ENCODE measurements at places on chromosomes 3 and 15.

DNA sequence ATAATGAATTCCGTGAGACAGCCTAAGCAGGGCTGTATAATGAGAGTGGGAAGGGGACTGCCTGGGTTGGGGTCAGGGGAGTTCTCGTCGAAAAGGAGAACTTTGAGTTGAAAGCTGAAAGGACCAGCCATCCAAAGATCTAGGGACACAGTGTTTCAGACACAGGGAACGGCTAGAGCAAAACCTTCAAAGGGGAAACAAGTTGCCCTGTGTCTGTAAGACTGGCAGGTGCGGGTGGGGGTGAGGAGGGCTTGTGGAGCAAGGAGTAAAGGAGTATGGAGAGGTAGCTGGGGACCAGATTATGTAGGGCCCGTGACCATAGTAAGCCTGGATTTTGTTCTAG, 1.3 kb upstream of the SRP14 start:
- no peak for DNase-seq

- DNase-seq, result no peak
Observed at GRCh38 chr15:47407692-47408091, 309.6 kb upstream of the SEMA6D start.

DNA sequence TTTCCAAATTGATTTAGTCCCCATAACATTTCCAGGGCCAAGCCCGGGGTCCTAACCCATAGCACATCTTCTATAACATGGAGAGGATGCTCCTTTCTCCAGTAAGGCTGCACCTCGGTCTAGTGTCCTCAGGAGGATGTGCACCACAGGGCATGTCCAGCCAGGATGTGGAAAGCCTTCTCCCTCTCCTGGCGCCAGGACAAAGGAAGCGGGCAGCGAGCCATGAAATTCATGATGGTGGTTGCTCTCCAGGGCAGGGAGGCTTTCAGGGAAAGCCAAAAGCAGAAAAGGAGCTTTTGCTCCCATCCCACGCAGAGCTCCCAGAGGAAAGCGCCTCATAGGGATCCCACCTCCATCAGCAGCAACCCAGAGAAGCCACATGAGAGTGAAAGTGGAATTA, 220.0 kb downstream of the ADAMTSL3 start:
- DNase-seq, result no peak

DNA sequence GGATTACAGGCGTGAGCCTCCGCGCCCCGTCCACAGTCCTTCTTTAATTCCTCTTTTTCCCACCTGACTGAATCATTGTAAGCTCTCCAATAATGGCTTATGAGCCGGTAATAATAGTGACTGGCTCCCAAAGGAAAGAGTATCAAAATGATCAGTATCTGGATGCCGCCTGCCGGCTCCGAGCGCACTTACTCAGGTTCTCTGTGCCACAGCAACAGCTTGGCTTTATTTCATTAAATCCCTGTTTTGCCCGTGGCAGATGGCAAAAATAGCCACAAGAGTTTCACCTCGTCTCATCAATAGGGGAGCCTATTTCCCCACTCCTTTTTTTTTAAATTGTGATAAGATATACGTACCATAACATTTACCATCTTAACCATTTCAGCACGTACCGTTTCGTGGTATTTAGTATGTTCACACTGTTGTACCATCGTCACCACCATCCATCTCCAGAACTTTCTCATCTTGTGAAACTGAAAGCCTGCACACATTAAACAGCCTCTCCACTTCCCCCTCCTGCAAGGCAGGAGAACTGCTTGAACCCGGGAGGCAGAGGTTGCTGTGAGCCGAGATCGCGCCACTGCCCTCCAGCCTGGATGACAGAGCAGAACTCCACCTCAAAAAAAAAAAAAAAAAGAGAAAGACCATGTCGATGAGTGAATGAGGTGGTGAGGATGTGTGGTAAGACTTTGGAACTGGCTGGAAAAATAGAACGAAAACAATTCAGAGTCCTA, 80.7 kb upstream of the DLG1 start:
- DNase-seq, result peak; percentile 73

DNA sequence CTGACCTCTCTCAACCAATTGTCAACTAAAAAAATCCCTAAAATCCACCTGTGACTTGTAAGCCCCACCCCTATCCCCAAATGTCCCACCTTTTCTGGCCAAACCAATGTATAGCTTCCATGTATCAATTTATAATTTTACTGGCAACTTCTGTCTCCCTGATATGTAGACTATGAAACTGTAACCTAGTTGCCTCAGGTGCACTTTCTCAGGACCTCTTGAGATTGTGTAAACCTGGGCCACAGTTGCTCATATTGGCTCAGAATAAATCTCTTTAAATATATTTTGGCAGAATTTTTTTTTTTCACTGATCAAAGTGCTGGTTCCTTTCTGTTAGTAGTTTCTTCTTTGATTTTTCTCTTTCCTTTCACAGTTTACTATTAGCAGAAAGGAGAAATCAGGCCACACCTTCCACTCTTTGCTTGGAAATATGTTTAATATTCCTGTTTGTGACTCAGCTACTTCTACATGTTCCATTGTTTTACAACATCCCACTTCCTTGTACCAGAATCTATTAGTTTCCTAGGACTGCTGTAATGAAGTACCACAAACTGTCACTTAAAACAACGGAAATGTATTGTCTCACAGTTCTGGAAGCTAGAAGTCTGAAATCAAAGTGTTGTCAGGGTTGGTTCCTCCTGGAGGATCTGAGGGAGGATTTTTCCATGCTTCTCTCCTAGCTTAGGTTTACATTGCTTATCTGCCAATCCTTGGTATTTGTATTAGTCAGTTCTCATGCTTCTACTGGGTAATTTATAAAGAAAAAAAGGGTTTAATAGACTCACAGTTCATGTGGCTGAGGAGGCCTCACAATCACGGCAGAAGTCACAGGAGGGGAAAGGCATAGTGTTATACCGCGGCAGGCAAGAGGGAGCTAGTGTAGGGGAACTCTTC, 801.2 kb upstream of the ARPP21 start:
- no peak for DNase-seq

GRCh38 chr15:100889385-100890050, 9.9 kb downstream of the ALDH1A3 start:
- DNase-seq, result peak; percentile 86

DNA sequence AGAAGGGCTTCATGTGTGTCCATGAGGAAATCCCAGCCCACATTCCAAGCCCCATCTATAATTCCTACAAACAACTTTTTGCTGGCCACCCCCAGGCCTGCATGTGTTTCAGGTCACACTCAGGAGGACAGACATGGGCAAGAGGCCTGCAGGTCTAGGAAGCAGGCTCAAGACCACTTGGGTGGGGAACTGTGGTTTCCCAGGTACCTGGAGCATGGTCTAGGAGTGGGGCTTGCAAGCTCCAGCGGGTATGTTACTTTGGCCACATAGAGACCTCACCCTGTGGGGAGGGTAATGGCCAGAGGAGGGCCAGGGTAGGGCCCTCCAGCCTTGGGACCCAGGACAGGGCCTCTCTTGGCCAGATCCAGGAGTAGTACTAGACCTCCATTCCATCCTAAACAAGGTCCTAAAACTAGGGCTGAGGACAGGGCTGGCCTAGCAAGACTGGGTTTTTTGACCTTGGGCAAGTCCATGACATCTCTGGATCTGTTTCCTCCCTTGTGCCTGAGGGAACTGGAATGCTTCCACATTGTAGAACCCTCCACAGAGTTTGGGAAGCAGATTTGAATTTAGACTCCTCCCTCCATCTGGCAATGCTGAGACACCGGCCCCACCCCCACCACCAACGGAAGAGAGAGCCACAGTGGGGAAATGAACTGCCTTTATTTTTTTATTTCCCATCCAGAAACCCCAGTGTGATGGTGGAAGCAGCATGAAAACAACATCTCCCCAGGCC, 22.3 kb downstream of the EAF1 start:
- no peak for DNase-seq

GRCh38 chr15:62591842-62592838, 427.1 kb upstream of the C2CD4B start:
- no peak for DNase-seq

- no peak for DNase-seq
Observed at GRCh38 chr3:77081240-77081661, 41.4 kb downstream of the ROBO2 start.

DNA sequence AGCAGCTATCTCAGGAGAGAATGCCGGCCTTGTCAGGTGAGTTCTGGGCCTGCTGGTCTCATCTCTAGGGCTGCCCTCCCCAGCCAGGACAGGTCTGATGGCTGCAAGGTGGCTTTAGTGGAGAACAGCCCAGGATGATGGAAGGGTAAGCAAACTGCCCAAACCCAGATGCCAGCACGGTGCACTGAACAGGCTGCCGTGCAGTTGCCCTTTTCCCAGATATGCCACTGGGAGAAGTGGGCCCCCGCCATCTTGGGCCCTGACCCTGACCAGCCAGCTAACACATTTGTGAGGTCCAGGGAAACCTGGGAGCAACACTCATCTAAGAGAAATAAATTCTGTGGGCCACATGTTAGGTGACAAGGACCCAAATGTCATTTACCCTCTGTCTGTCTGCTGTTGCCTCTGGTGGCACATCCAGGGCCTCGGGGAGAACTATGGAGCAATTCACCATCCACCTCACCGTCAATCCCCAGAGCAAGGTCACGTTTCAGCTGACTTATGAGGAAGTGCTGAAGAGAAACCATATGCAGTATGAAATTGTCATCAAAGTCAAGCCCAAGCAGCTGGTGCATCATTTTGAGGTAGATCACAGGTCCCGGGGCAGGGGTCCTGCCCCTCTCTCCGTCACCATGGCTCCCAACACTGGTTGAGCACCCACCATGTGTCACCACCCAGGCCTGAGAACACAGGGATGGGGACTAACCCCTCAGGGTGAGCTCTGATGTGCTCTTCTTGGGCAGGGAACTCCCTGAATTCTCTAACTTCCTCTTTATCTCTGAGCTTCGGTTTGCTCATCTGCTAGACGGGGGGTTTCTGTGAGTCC, 1.8 kb downstream of the ITIH1 start:
- DNase-seq, result peak; percentile 67

DNA sequence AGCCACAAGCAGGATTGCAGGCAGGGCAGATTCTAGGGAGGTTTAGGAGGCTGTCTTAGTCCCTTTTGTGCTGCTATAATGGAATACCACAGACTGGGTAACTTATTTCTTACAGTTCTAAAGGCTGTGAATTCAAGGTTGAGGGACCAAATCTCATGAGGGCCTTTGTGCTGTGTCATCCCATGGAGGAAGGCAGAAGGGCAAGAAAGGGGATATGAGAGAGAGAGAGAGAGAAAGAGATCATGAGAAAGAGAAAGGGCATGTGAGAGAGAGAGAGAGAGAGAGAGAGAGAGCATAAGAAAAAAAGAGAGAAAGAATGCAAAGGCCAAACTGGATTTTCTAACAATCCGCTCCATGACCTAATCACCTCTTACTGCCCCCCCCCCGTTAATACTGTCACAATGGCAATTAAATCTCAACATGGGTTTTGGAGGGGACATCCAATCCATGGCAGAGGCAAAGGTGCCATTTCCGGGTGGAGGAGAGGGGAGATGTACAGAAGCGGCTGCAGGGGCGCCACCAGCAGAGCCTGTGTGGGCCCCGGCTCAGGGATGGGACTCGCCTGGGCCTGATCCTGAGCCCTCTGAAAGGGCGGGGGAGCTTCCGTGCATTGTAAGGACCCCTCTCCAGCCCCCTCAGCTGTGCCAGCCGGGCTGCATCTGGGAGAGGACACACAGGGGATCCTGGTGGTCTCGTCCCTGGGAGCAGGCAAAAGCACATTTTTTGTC, 20.5 kb downstream of the MRPS11 start:
- DNase-seq, result no peak

DNA sequence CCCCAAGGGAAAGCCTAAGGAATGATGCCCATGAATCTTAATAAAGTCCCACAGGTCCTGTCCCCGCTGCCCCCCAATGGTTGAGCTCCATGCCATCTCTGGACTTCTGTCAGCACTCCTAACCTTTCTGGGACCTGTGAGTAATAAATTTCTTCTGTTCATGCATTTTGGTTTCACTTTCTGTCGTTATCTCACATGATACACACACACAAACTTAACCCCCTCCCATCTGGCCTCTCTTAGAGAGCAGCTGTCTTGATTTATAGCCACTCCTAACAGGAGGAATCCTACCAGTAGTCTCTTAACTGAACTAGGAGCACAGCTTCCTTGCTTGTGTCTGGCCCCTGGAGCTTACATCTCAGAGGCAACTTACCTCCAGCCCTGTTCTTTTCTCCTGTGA, 82.7 kb upstream of the SELENOK start:
- DNase-seq, result no peak

- no peak for DNase-seq
Observed at GRCh38 chr3:170322566-170323269, 34.8 kb upstream of the SKIL start.
